ENCODE measurements at places on chromosomes 13 and 19.

DNA sequence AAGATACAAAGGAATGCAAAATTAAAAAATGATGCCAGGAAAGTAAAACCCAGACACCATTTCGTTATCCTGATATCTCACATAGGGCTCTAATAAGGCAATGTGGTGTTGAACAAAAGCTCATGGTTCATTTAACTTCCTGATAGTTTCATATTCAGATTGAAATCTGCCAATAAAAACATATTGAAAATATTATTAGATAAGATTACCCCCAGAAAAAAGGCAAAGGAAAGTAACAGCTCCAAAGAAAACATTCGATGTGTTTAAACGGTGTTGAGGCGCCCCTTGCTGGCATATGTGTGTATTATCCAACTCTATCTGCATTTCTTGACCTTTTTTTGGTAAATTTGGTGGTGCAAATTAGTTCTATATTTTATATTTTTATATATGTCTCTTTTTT is 75.9 kb downstream of the ESD start:
- DNase-seq = peak; percentile 26

DNA sequence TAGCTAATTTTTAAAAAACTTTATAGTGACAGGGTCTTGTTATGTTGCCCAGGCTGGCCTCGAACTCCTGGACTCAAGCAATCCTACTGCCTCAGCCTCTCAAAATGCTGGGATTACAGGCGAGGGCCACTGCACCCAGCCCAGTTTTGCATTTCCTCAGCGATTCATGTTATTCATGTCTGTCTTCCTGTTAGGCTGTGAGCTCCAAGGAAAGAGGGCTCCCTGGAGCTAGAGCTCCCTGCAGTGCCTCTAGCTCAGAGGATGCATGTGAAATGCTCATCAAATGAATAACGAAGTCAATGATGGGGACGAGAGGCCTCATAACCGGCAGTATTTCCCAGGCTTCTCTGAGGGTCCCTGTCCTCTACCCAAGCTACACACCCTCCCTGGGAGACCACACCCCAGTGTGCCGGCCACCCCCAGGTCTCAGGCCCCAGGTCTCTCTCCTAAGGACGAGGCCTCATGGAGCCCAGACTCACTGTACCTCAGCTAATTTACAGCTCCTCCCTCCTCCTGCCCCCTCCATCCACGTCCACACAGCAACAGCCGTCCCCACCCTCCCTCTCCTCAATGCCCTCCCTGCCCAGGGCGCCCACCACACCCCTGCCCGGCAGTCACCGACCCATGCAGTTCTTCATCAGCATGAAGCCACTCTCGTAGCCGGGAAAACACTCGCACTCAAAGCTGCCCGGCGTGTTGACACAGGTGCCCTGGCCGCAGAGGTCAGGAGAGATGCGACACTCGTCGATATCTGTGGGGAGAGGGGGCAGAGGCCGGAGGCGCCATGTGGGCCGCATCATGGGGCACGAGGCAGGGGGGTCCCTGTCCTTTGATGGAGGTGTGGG is 28.5 kb downstream of the FBN3 start:
- no peak for DNase-seq

GRCh38 chr13:28301839-28302238 is 163.5 kb downstream of the PAN3 start:
- DNase-seq = peak; percentile 8

- DNase-seq = no peak
Observed at GRCh38 chr19:55700813-55701212, 25.8 kb downstream of the EPN1 start.

DNA sequence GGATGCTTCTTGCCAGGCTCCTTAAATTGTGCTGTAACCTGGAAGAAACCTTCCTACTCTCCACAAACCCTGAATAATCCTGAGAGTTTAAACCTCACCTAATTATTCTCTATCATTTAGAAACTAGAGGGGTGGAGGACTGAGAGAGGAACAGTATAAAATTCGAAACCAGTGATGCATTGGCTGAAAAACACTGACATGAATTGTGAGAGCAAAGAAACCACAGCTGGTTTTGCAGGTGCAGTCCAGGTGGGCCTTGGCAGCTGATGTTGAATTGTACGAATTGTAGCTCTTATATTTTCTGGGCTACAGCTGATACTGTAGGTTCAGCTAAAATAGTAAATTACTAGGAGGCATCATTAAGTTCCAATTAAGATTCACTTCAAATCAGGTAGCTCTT is 227.0 kb upstream of the SLITRK5 start:
- DNase-seq = no peak

DNA sequence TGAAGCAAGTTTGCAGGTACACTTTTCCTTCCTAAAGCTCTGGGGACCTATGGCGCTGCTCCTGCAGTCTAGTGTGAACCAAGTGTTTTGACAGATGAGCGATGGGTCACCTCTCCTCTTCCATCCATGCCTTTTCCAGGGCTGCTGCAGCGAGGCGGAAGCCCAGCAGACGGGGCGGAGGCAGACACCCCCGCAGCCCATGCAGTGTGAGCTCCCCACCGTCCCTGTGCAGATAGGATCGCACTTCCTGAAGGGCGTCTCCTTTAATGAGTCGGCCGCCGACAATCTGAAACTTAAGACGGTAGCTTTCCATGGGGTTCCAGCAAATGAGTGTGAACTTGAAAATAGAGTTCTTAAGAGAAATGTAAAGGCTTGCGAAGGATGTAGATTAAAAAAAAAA is 37.1 kb upstream of the GPI start:
- DNase-seq = no peak

GRCh38 chr19:55659822-55660221 is 5.0 kb downstream of the U2AF2 start:
- DNase-seq = no peak

- no peak for DNase-seq
Observed at GRCh38 chr13:26558074-26558805, 757 bp downstream of the WASF3 start.

DNA sequence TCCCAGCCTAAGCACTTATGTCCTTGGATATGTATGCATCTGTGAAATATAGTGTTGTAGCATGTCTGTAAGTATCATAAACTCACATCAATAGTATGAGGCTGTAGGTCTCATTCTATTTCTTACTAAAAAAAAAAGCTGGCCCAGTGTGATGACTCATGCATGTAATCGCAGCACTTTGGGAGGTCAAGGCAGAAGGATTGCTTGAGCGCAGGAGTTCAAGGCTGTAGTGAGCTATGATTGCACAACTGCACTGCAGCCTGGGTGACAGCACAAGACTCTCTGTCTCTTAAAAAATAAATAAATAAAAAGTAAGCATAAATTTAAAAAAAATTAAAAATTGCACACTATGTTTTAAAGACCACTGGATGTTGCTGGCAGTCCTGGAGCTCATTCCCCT is 79.1 kb upstream of the SPATA13 start:
- no peak for DNase-seq

- DNase-seq = no peak
Observed at GRCh38 chr13:20799726-20800416, 26.1 kb upstream of the EEF1AKMT1 start.

- DNase-seq = peak; percentile 52
Observed at GRCh38 chr19:10286803-10287737, at the start of gene ICAM4. TSS of gene ICAM4 (plus strand) at chr19:10286955. CDS start at chr19:10287013, 58 bp downstream.

DNA sequence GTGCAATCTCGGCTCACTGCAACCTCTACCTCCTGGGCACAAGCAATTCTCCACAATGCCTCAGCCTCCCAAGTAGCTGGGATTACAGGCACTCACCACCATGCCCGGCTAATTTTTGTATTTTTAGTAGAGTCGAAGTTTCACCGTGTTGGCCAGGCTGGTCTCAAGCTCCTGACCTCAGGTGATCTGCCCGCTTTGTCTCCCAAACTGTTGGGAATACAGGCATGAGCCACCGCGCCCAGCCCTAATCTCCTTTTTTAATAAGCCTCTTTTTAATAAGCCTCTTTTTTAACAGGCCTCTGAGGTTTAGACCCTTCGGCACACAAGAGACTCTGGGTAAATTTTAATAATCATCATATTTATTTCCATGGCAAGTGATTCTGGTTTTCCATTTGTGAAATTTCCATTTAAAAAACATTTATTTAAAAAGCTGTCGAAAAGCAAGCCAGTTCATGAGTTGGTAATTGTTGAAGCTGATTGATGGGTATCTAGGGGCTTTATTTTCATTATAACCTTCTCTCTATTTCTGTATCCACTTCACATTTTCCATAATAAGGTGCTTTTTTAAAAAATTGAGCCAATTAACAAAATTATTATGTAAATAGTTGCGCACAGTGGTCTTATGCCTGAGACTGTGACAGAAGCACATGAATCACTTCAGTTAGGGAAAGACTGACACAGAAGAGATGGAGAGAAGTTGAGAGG is 11.8 kb downstream of the POU2F2 start:
- no peak for DNase-seq

DNA sequence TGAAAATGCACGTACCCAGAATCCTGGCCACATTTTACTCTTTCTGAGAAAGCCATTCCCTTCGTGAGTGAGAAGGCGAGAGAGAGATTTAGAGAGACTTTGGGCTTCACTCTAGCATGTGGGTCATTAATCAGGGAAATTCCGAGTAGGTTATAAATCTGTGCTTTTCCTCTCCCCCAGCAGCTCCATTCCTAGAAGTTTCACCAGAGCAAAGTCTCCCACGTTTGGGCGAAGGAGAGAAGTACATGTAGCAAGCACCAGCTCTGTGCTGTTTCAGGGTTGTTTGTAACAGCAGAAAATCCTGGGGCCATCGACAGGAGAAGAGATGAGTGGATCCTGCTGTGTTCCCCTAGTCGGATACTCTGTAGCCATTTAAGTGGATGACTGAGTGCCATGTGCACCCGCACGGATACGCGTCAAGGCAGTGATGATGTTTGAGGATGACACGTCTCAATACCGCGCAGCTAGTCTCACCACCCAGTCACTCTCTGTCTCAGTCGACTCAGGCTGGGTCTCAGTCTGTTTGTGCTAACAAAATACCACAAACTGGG is 131.8 kb upstream of the PEG3 start:
- no peak for DNase-seq

DNA sequence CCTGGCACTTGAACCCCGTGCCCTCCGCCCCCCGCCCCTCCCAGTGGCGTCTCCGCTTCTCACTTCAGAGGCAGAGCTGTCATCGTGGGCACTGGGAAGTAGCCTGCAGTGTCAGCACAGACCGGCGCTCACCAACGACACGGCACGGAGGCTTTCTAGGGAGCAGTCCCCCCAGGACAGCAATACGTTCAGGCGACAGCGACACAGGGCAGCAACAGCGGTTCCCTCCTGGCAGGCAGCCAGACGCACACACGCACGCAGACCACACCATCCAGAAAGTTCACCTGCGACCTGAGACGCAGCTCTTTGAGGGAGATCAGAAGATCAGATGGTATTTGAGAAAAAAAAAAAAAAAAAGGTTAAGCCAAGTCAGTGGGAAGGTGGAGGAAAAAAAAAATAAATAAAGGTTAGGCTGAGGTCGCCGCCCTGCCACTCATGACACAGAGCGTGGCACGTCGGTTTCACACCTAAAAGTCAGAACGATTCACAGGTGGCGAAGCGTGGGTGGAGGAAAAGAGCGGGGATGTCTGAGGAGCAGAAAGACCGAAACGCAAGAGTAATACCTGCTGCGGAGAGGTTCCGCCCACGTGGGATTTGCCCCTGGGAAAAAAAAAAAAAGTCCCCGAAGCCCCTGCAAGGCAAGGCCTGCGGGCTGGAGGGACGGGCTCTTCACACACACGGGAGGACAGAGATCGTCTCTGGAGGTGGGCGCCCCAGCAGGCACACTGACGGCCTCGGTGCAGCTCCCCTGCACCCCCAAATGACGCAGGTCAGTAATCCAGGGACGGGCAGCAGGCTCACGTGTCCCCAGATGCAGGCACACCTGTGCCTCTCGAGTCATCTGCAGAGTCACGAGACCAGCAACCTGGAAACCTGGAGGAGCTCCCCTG is 94.5 kb downstream of the GNG7 start:
- DNase-seq = no peak

DNA sequence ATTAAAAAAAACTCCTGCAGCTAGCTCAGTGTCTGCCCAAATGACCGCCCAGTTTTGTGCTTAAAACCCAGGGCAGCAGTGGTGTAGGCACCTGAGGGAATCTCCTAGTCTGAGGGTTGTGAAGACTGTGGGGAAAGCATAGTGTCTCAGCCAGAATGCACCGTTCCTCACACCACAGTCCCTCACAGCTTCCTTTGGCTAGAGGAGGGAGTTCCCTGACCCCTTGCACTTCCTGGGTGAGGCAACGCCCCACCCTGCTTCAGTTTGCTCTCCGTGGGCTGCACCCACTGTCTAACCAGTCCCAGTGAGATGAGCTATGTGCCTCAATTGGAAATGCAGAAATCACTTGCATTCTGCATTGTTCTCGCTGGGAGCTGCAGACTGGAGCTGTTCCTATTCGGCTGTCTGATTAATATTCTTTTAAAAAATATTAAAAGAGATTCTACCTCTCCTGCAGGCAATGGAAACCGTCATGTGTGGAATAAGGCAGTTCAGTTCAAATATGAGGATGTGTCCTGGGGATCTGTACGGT is 645.7 kb downstream of the FGF9 start:
- no peak for DNase-seq

DNA sequence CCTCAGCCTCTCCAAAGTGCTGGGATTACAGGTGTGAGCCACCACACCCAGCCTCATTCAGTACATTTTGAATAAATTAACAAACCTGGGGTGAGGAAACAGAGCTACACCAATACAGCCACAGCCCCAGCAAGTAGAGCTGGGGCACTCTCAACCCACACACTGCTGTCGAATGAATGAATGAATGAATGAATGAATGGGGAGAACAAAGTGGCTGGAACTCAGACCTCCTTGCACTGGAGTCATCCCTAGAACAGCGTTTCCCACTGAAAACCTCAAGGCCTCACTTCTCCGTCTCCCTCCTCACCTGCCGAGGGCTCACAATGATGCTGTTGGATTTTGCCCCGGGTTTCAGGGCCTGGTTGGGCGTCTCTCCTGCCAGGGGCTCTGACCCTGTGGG is 2.8 kb downstream of the ERCC1 start:
- DNase-seq = no peak

DNA sequence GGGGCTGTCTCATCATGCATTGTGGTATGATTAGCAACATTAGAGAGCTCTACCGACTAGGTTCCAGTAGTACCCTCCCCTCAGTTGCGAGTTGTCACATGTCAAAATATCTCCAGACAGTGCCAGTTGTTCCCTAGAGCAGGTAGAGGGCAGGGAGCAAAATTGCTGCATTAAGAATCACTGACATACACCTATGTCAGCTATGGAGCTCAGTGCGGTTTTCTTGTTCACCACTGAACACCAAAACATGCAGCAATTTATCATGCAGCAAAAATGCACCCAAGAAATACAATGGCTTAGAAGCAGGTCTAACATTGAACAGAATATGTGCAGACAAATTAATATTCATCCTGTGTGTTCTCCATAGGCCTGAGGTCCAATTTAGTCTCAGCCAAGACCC is 186.9 kb upstream of the STARD13 start:
- no peak for DNase-seq

GRCh38 chr13:83905641-83906040 is 23.4 kb upstream of the SLITRK1 start:
- DNase-seq = no peak

- no peak for DNase-seq
Observed at GRCh38 chr13:59651479-59651878, 512.2 kb downstream of the DIAPH3 start.

DNA sequence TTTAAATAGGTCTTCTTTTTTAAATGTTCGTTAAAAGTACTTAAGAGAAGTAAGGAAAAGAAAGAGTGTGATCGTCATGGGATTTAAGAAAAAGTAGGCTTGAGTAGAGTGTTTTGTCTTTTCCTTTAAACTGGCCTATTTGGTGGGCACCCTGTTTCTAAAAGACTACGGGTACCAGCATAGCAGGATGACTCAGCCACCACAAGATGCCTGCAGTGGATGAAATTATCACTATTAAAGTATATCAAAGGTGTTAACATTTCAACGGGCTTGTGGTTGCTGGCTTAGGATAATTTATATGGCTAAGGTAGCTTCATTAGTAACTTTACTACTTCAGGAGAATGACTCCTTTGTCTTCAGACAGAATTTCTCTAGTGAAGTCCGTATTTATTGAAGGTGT is 112.6 kb downstream of the STARD13 start:
- no peak for DNase-seq

Measured in Jurkat, Clone E6-1 (cell line).